ENCODE measurements at places on chromosomes 2 and 18. TPM values are rescaled to one million over a fixed set of nuclear protein-coding genes. Genes with fewer than 3 reads are reported as not detected.

The POMC gene
- total RNA-seq: 4.8 TPM

The IL36B gene
- not detected for total RNA-seq

The RAD51AP2 gene
- total RNA-seq: not detected

The PROKR1 gene
- not detected for total RNA-seq

The C1QL2 gene
- not detected for total RNA-seq

The SERPINB4 gene
- total RNA-seq: not detected

The CCDC85A gene
- not detected for total RNA-seq

The BZW1 gene
- total RNA-seq: 442 TPM

The MARCHF7 gene
- total RNA-seq: 81.5 TPM

The PRR30 gene
- total RNA-seq: not detected

The CAPN14 gene
- 1.1 TPM for total RNA-seq

The GALNT3 gene
- total RNA-seq: 1.5 TPM

The SP9 gene
- not detected for total RNA-seq

The ACMSD gene
- not detected for total RNA-seq

The EHD3 gene
- 0.74 TPM for total RNA-seq

The KCNIP3 gene
- not detected for total RNA-seq

The TMEM247 gene
- total RNA-seq: not detected

The KIAA2012 gene
- total RNA-seq: not detected

The SPR gene
- total RNA-seq: 8.7 TPM

The CD8B2 gene
- total RNA-seq: 0.10 TPM

The CD207 gene
- total RNA-seq: not detected

The BCL2 gene
- 49.6 TPM for total RNA-seq

The SP5 gene
- not detected for total RNA-seq

The ATP8B1 gene
- not detected for total RNA-seq

The KCNF1 gene
- total RNA-seq: not detected

The HTRA2 gene
- total RNA-seq: 39.7 TPM

The CLEC4F gene
- not detected for total RNA-seq

The IL36RN gene
- total RNA-seq: not detected

The SLC9A2 gene
- total RNA-seq: 0.07 TPM

The IFT172 gene
- 9.2 TPM for total RNA-seq

The IL36G gene
- not detected for total RNA-seq

The IWS1 gene
- total RNA-seq: 52.5 TPM

The AMER3 gene
- not detected for total RNA-seq

The UBXN4 gene
- total RNA-seq: 105 TPM

The NT5DC4 gene
- total RNA-seq: not detected

The OR6B2 gene
- total RNA-seq: not detected

The TCF4 gene
- total RNA-seq: 0.91 TPM

The AOX1 gene
- 0.79 TPM for total RNA-seq

The ZSWIM2 gene
- total RNA-seq: not detected

The GPN1 gene
- total RNA-seq: 44.9 TPM

The CFC1B gene
- not detected for total RNA-seq

The VIT gene
- not detected for total RNA-seq

The VWC2L gene
- total RNA-seq: not detected

The HPCAL1 gene
- 73.8 TPM for total RNA-seq

The CNTNAP5 gene
- not detected for total RNA-seq

The UPP2 gene
- total RNA-seq: not detected

The UGT1A8 gene
- total RNA-seq: not detected
